Activated CD4-positive, CD25-positive, alpha-beta regulatory T cell (primary cell): ENCODE measurements at places on chromosomes 6 and 20.

- DNase-seq = no peak
Measured at GRCh38 chr6:111614833-111615582, 9.3 kb upstream of the TRAF3IP2 start.

DNA sequence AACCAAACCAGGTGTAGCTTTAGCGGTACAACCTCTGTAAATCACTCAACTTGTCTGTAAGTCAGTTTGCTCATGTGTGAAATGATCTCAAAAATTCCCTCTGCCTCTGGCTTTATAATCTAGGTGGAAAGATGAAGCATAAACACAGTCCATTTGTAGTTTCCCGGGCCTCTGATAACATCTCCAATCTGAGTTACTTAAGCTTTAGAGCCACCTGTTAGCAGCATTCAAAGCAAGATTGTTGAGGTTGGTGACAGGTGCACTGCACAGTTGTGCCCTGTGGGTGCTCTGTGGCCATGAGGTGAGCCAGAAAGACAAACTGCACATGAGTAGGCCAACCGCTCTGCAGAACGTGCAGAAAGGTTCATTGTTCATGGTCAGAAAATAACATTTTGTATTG lies 53.7 kb downstream of the MOCS1 start:
- DNase-seq = no peak

DNA sequence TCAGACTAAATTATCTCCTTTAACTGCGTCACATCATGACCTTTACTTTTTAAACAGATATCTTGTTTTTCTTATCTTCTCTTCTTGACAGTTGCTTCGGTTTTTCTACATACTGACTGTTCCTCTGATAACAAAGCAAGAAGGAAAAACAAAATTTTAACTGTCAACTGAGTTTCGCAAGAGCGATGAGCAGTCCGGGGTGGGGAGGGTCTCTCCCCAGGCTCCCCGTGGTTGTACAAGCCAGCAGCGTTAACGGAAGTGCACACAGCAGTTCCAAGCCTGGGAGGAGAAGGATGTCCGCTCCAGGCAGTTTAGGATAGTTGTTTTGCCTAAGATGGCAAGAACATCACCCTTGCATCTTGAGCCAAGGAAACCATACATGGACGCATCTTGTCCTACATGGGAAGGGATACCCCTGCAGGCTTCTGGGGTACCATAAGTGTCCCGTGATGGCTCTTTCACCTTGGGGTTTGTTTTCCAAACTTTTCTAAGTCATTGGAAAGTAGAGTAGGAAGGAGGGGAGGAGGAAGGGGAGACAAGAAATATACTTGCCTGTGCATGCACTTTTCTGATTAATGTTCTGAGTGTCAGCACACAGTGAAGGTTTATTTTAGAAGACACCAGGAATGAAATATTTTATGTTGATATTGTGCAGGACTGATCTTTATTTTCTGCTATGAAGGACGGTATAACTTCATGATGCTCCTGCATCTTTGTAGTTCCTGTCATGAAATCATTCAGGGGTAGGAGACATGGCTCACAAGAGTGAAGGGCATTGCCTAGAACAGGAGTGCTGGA lies 20.8 kb downstream of the SLC24A3 start:
- no peak for DNase-seq

GRCh38 chr6:91083211-91083610 lies 496.3 kb upstream of the MAP3K7 start:
- DNase-seq = no peak

GRCh38 chr6:6003621-6004366 lies 2.9 kb downstream of the NRN1 start:
- no peak for DNase-seq

DNA sequence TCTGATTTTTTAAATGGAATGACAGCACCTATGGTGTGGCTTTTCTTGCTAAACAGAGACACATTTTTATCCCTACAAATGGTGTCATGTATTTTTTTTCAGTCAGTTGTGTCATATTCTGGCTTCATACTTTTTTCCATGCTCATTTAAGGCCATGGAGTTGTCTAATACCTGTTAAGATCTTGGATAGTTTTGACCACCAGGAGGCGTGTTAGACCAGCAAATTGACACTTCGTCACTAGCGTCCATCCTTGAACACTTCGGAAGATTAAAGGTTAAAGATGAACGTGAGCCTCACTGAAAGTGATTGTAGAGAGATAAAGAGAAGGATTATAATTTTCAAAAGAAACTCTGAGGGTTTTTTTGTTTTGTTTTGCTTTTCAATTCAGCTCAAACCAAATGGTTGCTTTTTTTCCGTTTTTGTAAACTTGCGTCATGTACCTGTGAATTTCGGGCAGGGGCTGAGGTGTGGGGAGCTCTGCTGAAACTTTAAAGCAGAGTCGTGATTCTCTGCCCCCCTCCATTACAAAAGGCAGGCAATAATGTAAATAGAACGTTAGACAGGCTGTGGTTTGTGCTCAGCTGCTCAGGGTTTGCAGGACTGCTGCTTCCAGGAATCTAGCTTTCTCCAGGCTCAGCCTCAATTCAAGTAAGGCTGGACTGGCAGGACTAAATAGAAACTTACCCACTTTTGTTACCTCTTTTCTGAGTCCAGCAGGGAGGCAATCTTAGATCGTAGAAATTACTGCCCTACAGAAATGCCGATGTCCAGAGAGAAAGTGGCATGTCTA lies 245.1 kb downstream of the FOXA2 start:
- DNase-seq = no peak

- no peak for DNase-seq
Measured at GRCh38 chr6:167705211-167705750, 121.4 kb upstream of the AFDN start.

DNA sequence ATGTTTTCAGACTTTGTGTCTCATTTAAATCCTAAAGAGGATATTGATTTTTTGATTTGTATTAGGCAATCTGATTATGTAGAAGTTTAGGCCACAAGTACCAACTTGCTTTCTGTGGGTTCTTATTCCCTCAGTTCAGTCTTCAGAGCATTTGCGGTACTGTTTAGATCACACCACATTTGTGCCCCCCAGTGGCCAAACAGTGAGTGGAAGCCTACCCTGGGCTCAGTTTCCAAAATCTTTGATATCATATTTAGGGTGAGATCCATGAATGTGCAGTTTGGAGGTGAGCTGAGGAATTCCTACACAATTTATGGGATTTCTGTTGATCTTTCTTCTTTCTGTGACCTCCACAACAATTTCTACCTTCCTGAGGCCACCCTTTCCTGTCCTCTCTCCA lies 92.3 kb upstream of the FUT9 start:
- no peak for DNase-seq

DNA sequence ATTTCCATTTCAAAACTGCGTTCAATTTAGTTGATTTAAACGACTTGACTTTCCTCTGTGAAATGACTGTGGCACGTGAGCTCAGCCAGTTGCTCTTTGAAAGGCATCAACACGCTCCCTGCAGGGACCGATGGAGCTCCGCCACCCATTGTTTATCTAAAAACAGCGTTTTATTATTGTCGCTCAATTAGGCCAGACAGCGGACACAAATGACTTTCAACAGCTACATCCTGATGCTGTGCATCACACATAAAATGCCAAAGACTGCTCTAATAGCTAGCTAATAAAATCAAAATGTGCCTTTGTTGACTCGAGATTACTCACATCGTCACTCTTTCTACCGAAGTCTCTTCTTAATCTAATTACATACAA lies 332.5 kb downstream of the CD83 start:
- DNase-seq = no peak

DNA sequence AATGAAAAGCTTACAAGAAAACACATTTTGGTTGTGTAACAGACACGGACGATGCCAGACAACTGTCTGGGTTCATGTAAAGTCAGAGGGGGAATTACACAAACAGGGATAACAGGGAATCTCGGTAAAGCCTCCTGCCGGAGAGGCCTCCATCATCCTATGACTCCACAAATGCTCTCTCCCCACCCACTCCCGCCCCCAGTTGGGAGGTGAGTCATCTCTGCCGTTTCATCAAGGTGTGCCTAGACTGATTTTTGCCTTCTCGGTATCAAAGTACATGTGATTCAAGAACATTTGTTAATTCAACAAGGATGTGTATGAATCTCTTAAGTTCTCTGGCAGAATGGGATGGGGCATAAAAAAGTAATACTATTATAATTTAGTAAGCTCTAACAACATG lies 304.9 kb upstream of the PRDM1 start:
- peak; percentile 8 for DNase-seq

- no peak for DNase-seq
Measured at GRCh38 chr20:37649017-37649416, 44.8 kb upstream of the CTNNBL1 start.

GRCh38 chr6:69868961-69869360 lies 2.6 kb downstream of the COL19A1 start:
- DNase-seq = no peak

DNA sequence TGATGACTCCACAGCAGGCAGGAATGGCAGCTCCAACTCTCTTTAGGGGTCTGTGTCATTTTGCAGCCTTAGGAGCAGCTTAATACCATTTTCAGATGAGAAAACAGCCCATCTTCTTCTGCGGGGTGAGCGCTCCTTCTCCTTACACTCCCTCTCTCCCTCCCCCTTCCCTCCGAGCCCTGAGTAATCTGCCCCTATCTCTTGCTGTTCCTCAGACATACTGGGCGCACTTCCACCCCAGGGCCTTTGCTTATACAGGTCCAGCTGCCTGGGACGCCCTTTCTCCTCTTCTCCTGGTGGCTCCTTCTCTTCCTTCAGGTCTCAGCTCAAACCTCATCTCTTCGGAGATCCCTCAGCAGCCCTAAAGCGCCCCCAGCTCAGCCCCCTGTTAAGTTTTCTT lies 54.8 kb downstream of the SNAI1 start:
- no peak for DNase-seq

DNA sequence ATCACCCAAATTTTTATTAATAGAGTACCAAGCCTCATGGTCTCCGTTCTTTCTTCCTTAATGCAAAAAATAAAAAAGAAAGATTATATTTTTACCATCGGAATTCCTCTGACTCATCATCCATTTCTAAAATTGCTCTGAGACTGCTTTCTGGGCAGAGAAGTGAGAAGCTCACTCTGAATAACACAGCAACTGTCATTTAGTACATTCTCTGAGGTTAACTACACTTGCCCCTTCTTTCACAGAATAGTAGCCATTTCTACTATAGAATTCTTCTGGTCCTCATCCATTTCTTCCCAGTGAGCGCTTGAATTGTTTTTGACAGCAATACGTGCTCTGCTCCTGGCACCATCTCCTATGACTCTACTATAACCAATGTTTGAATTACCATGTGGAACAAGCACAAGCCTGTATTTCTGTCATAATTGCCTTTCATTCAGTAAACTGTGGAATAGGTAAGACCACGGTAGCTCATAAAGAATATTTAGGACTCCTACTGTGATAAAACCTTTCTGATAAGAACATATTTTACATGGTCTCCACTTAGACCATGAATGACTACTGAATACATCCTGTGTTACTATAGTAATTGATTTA lies 435.5 kb upstream of the NRSN1 start:
- DNase-seq = no peak

DNA sequence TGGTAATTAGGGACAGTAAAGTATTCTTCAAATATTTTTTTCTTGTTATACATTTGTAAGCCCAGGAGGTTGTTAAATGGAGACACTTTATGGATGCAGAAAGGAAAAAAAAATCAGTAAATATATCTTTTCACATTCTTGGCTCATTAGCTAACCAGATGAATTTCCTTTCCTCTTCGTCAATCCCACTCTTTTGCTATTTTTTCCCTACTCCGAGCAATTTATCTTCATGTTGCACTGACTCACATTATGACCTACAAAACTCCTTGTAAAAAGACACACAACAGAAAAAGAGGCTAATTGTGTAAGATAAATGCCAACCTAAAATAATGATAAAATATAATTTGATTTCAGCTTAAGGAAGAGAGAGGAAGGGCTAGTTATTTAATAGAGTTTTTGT lies 472.9 kb upstream of the ZNF337 start:
- no peak for DNase-seq

DNA sequence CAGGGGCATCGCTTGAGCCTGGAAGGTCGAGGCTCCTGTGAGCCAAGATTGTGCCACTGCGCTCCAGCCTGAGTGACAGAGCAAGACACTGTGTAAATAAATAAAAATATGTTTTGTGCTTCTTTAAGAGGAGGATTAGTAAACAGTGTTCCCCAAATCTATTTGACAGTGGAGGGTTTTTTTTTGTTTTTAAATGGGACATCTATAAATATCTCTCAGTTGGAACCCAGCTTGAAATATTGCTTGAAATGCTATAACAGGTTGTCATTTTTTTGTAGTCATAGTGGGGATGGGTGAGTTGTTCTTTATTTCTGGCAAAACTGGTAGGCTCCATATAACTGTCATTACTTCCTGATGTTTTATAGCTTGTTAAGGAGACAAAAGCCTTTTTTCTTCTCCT lies 54.3 kb downstream of the CARMIL1 start:
- no peak for DNase-seq

GRCh38 chr20:10453241-10453640 lies 18.1 kb downstream of the SLX4IP start:
- no peak for DNase-seq

DNA sequence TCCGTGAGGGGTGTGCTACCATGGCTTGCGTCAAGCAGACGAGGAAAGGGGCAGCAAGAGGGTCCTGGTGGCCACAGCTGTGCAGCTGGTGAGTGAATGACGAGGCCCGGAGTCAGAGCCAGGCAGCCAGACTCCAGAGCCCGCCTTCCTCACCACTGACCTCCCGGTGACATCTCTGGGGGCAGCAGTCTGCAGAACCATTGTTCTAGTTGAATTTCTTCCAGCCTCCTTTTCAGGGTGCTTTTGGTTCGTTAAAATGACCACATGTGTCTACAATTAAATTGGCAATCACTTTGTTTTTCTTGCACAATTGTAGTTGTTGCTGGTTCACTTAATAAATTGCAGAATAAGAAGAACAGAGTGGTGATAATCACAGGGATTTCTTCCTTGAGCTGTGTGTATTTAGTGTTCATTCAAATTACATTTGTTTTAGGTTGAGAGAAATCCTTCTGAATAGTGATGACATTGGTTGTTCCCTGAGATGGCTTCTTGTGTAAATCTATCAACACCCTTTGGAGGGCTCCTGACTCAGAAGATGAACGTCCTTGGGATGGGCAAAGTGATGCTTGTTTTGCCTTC lies 96.4 kb downstream of the TULP4 start:
- no peak for DNase-seq

GRCh38 chr20:31815408-31816188 lies 3.6 kb upstream of the MYLK2 start:
- no peak for DNase-seq

DNA sequence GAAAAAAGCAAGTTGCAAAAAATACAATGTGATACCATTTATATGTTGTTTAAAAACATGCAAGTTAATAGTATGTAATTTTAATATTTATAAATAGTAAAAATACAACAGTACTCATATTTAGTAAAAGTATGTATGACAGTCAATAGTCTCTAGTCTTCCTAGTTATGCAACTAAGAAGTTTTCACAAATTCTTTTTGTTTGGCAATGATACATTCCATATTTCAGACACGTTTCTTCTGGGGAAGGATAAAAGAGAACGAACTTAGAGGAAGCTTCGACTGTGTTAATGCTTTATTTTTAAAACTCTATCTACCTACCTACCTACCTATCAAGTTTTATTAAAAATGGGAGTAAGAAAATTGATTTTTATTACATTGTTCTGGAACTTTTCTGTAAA lies 77.7 kb downstream of the UBE3D start:
- no peak for DNase-seq

- DNase-seq = no peak
Measured at GRCh38 chr6:117089604-117090003, 175.8 kb upstream of the VGLL2 start.

GRCh38 chr6:11952316-11952715 lies 59.8 kb upstream of the HIVEP1 start:
- no peak for DNase-seq
